ENCODE measurements at places on chromosomes 7 and 10. TPM values are rescaled to one million over a fixed set of nuclear protein-coding genes. Genes with fewer than 3 reads are reported as not detected.

Gene VWC2
- total RNA-seq, result not detected

DNA sequence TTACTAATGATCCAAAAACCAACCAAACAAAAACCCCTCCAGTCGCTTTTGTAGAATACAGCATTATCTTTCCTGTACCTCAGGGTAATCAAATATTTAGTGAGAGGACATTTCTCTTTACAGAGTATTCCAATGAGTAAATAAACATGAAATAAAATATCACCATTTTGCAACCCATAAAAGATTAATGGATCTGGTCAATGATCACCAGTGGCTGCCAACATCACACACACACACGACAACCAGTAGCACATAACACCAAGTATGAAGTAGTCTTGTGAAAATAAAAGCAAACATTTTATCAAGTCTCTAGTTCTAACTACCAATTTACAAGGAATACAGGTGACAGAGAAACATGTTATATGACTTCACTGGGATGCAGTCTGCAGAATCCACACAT lies 188.6 kb upstream of the IMMP2L start:
- DNase-seq, result no peak

- no peak for DNase-seq
These were observed 78.8 kb downstream of the PDSS1 start for GRCh38 chr10:26776258-26776657.

GRCh38 chr10:94292434-94293090 lies 70.2 kb downstream of the NOC3L start:
- no peak for DNase-seq

- no peak for DNase-seq
These were observed 72.2 kb downstream of the LANCL2 start for GRCh38 chr7:55437375-55437774.

DNA sequence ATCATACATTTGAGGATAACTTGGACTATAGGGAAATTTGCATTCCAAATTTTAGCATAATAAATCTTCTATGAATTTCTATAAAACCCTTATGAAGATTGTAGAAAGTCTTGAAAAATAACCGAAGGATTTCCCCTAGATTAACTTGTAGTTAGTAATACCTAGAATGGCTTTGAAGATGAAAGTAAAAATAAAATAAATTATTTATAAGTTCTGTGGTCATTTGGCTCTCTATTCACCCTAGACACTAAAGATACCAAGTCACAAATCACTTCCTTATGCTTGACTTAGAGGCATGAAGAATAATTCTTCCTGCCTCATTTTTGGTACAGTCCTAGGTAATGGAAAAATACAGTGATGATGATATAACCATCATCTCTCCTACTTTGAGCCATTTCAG lies 79.3 kb downstream of the CSTF2T start:
- no peak for DNase-seq

All from activated CD4-positive, alpha-beta T cell treated with anti-CD3 and anti-CD28 coated beads for 36 hours (primary cell).